ENCODE measurements at places on chromosomes 4 and X.
A peak's percentile ranks its signal among the peaks of the same experiment; 100 is the strongest.

DNA sequence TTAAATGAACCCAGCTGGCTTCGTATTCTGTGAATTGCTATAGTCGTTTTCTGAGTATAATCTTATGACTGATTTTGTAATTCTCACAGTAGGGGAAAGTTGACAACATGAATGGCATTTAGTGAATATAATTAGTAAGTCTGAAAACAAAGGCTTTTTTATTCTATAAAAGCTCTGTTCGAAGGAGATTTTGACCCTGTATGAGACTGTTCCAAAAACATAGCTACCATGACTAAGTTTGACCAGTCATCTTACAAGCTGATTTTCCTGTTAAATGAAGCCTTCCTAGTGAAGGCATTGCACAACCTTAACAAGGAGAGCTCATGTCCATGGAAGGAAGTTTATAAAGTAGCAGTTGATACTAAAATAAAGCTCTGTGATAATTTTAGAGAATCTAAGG lies 242.3 kb downstream of the RPA4 start:
- DNase-seq: no peak

- no peak for DNase-seq
Measured at GRCh38 chr4:84796394-84796793, 170.1 kb downstream of the WDFY3 start.

DNA sequence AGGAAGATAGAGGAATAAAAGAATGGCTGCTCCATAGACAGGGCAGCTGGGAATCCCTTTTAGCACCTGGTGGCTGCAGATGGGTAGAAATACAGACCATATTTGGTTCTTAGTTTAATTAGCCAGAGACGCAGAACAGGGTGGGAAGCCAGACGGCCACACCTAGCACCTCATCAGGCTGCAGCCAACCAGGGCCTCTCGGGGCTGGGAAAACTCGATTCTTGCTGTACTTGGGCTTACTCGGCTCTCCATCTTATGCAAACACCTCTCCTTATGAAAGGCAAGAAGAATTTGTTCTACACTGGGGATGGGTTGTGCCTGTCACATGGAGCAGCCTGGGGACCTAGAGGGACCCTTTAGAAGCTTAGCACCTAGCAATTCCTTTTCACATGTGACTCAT lies 19.7 kb downstream of the IRAK1 start:
- no peak for DNase-seq

- no peak for DNase-seq
Measured at GRCh38 chr4:152514356-152514755, 21.5 kb downstream of the FBXW7 start.

GRCh38 chrX:3697701-3698279 lies 15.7 kb downstream of the PRKX start:
- no peak for DNase-seq

- no peak for DNase-seq
Measured at GRCh38 chr4:38281371-38282071, 321.3 kb downstream of the PTTG2 start.

GRCh38 chrX:129877401-129877800 lies 28.6 kb upstream of the UTP14A start:
- DNase-seq: peak; percentile 51

- DNase-seq: no peak
Measured at GRCh38 chr4:187387739-187388138, 607.8 kb upstream of the ZFP42 start.

- DNase-seq: no peak
Measured at GRCh38 chr4:125482822-125483221, 168.1 kb downstream of the FAT4 start.

- DNase-seq: peak; percentile 97
Measured at GRCh38 chr4:121062521-121062920, 9.8 kb downstream of the NDNF start.

DNA sequence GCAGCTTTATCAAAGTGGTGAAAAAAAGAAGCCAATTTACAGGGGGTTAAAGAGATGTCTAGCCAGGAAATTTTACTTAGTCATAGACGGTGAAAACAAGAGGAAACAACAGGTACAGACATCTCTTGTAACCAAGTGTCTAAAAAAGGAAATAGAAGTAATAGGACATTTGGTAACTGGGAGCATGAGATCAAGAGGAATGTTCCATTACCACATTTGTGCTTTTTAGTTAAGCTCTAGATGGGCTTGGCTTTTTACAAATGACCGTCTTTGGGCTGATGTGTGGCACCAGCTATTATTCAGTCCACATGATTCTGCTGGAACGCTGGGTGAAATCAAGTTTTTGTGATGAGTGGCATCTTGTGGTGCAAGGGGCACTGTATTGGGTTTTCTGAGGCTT lies 179.5 kb downstream of the SMIM20 start:
- DNase-seq: no peak

DNA sequence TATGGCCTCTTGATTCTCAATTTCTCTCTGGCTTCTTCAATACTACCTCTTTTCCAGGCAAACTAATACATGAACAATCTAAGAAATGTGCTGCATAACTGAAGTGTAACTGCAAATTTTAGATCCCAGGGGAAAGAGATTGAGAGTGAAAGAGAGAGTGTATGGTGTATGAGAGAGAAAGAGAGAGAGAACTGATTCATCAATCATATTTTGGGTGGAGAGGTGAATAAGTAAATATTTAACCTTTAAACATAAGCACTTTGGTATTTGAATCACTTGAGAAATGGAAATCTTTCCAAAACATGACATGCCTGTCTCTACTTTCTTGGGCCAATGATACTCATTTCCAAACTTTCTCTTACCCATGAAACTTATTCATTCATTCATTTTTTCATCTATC lies 147.2 kb upstream of the DIPK2B start:
- no peak for DNase-seq

GRCh38 chr4:149785696-149786431 lies 29.8 kb downstream of the IQCM start:
- DNase-seq: no peak

GRCh38 chr4:102348701-102349100 lies 3.4 kb upstream of the SLC39A8 start:
- no peak for DNase-seq

GRCh38 chr4:34365946-34366345 lies 1878.4 kb downstream of the ARAP2 start:
- DNase-seq: no peak

DNA sequence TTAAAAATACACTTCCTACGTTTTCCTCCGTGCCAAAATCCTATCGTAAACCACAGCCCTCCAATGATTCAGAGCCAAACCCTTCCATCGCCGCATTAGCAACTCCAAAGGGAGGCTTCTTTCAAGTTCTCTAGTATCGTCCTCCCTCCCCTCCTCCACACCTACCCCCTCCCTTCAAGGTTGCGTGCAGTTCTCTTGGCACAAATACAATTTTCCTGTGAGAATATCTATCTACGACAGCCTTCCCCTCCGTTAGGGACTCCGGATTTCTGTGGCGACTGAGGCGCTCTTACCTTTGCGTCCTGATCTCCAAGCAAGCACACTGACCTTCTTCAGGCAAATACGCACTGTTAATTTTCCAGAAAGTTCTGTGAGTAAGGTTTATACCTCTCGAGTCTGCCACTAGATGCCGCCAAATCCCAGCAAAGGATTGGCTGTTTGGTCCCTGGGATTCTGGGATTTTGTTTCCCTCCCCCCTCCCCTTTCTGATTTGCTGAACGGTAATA lies 1.2 kb upstream of the MORF4L2 start:
- DNase-seq: peak; percentile 57

DNA sequence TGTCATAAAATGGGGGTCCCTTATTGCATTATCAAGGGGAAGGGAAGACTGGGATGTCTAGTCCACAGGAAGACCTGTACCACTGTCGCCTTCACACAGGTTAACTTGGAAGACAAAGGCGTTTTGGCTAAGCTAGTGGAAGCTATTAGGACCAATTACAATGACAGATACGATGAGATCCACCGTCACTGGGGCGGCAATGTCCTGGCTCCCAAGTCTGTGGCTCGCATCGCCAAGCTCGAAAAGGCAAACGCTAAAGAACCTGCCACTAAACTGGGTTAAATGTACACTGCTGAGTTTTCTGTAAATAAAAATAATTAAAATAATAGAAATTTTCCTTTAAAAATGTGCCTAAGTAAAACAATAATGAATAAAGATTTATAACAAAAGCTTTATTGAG lies 30.6 kb downstream of the AASDH start:
- DNase-seq: no peak

- DNase-seq: no peak
Measured at GRCh38 chr4:159395693-159396092, 292.8 kb downstream of the RAPGEF2 start.

DNA sequence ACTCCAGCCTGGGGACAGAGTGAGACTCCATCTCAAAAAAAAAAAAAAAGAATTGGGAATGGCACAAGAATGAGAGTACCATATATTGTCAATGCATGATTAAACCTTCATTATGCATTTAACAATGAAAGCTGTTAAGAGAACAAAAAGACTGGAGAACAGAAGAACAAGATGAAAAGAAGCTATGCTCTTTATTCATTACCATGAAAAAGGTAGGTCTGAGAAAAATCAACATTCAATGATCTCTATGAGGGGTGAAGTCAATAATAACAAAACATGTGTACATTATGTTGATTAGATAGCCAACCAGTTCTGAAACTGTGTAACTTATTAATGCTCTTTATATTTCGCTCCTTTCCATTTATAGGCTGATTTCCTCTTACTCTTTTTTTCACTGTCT lies 100.9 kb downstream of the BRWD3 start:
- no peak for DNase-seq

GRCh38 chr4:73345399-73345975 lies 58.6 kb upstream of the ALB start:
- no peak for DNase-seq

- peak; percentile 59 for DNase-seq
Measured at GRCh38 chrX:24259544-24260240, 54.2 kb downstream of the SUPT20HL2 start.

- no peak for DNase-seq
Measured at GRCh38 chr4:189129044-189129694, 811.5 kb upstream of the FRG1 start.

GRCh38 chrX:21193196-21193595 lies 181.0 kb upstream of the CNKSR2 start:
- no peak for DNase-seq

GRCh38 chr4:172601195-172601594 lies 567.4 kb upstream of the GALNT7 start:
- no peak for DNase-seq

DNA sequence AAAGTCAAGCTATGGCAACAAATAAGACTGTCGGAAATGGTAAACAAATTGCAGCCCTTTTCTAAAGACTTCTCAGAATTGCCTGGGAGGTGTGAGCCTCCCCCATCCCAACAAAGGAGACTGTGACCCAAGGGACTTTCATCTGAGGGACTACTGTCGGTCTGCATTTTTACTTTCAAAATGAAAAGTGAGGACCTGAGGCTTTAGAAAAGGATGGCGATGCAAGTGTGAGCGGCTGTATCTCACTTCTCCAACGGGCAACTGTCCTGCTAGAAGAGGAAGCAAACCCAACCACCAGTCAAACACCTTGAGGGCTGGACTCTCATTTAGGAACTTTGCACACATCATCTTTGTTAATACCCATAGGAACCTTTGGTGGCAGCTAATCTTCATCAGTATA lies 62.6 kb upstream of the CLNK start:
- DNase-seq: no peak

GRCh38 chr4:1628892-1629698 lies 55.0 kb downstream of the FAM53A start:
- DNase-seq: peak; percentile 14

GRCh38 chr4:147480891-147481576 lies at the start of gene EDNRA:
Gene EDNRA, plus strand, starts transcription at chr4:147481097. Its CDS starts 4,585 bp downstream, at chr4:147485682.
- DNase-seq: no peak

GRCh38 chr4:155701827-155702226 lies 35.2 kb downstream of the GUCY1A1 start:
- DNase-seq: no peak

DNA sequence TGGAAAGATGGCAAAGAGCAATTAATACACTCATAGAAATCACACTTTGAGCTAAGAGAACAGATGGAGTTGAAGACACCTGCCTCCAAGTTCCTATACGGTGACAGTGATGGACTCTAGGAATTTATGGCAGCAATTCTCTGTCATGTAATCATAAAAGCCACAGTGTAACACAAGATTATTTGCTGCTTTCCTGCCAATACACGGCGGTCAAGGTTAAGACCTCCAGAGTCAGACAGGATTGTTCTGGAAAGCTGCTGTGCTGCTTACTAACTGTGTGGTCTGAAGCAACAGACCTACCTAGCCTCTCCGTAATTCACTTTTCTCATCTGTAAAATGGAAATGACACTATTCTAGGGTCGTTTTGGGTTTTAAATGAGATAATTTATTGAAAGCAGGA lies 14.6 kb upstream of the KIT start:
- no peak for DNase-seq

- DNase-seq: no peak
Measured at GRCh38 chrX:40086569-40087335, 11.0 kb downstream of the BCOR start.

GRCh38 chrX:133384454-133384853 lies 30.8 kb downstream of the GPC4 start:
- DNase-seq: no peak

- DNase-seq: peak; percentile 62
Measured at GRCh38 chr4:137923494-137923893, 318.7 kb downstream of the SLC7A11 start.

DNA sequence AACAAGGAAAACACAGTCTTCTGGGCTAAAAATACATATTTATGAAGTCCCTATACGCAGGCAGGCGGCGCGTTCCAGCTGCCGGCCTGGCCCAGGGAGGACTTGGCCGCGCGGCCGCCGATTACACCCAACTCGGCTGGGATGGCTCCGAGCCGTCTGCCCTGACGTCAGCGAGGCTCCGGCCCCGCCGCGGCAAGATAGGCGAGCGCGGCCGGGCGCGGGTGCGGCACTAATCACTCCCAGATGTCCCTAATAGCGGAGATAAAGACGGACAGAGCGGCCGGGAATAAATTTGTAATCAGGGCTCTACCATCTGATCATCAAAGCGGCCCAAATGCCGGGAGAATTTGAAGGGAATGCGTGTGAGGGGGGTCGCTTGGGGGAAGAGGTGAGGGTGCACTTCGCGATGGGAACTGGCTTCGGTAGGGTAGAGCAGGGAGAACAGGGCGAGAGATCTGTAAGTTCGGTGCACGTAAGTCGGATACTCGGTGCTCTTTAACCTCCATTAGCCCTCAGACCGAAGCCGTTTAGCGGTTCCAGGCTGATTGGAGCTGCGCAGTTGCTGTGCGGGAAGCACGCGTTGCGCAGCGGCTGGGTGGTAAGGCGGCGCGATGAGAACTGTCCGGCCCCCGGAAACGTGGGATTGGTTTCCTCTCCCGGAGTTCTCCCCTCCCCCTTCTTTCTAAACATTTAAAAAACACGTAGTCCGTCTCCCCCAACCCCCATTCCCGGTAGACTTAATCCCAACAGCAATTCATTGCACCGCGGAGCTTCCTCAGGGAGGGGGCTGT lies 7.7 kb downstream of the HAND2 start:
- no peak for DNase-seq

- no peak for DNase-seq
Measured at GRCh38 chr4:175460414-175460813, 351.6 kb downstream of the GPM6A start.

DNA sequence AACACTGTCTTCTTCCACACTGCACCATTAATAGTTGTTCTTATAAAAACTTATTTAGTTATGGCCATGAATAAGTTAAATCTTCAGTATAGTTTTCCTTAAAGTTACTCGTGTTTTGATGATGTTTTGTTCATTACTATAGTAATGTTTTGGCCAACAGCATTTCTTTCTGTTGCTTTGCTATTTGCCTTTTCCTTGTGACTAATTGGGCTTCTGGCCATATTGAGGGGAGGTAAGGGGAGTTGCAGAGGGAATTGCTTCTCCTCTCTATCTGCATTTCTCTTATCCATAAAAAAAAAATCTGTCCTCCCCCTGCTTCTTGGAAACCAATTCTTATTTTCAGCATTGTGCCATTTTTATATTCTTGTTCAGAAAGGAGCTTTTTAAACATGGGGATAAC lies 42.7 kb upstream of the ZCCHC12 start:
- DNase-seq: no peak

GRCh38 chr4:165288639-165289422 lies 38.6 kb upstream of the MSMO1 start:
- peak; percentile 52 for DNase-seq

All from MV-4-11 (cell line).